T-helper 1 cell (primary cell): ENCODE measurements at places on chromosomes 1 and 21.

DNA sequence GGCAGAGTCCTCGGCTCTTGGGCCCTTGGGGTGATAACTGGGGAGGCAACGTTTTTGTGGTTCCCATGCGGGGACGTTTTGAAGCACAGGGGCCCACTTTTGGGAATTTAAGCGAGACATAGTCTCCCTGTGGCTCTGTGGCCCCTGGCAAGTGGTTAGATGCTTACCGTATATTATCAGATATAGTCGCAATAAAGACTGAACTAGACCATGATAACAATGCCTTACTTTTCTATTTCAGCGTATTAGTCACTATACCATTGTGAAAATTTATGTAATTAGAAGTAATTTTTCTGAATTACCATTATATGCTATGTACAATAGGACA lies 538 bp upstream of the RCAN1 start:
- DNase-seq, result no peak

DNA sequence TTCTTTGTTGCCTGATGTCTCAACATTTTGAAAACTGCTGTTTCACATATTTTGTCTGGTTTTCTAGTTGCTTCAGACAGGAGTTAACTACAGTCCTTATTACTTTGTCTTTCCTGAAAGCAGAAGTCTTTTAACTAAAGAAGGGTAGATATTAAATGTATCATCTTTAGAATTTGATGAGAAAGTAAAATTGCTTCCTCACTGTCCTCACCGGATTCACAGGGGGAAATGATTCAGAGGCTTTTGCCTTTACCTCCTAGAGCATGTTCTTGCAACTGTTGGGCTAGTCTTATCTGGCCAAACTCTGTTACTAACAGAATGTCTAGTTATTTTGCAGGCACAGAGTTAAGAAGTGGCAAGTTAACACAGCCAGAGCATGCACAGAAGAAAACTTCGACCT lies 107.2 kb upstream of the VAV3 start:
- no peak for DNase-seq

DNA sequence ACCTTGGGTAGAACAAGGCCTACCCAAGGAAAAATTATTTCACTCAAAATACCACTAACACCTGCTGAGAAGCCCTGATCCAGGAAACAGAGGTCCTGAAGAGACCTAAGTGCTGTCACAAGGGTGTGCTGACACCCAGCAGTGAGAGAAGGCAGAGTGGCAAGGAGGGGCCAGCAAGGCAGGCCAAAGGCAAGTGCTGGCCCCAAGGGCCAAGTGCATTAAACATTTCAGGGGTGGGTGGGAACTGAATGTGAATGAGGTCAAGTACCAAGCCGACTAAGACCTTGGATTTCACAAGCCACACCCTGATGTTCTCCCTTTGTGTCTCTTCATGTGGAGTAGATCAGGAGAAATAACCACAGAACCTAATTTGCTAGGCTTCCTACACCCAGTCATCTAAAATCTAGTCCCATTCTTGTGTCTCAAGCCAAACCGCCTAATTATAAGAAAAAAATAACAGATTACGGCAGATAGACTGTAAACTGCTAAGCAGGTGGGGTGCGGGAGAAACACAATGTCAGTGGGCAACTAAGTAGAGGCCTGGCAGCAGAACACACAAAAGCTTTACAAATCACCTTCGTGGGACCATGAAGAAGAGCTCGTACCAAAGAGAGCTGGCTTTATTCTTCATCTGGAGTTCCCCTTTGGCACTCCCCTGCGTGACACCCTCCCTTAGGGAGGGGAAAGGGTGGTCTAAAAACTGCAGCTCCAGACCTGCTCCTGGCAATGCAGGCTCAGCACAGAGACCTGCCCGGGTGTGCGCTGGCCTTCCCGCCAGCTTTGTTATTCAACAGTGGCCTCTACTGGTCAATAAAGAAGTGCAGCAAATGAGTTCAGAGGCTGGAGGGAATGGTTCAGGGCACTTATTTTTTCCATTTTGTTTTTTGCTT lies 8.7 kb downstream of the UBE2G2 start:
- no peak for DNase-seq

DNA sequence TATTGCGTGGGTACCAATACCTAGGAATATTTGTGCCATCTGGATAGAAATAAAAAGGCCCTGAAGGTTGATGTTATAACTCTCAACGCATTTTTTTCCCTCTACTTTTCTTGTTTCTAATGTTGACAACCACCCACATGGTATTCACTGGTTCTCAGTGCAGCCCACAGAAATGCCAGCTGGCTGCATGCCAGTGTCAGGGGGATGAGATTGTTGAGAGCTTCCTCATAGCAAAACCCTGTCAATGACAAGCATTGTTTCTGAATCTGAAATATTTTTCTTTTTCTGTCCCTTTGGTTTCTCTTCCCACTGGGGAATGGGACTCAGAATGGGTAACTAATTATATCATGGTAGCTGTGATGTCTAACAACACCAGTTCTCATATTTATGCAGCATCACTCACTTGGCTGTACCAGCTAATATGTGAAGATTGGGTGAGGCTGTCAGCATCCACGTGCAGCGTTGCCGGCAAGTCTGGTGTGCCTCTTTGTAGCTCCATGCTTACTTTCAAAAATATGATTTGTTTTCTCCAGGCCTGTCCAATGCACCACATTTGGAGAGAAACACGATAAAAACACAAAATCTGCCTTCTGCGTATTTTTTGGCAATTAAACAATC lies 284.6 kb downstream of the PTBP2 start:
- DNase-seq, result no peak

GRCh38 chr1:17307329-17307728 lies 668 bp upstream of the PADI4 start:
- DNase-seq, result no peak

DNA sequence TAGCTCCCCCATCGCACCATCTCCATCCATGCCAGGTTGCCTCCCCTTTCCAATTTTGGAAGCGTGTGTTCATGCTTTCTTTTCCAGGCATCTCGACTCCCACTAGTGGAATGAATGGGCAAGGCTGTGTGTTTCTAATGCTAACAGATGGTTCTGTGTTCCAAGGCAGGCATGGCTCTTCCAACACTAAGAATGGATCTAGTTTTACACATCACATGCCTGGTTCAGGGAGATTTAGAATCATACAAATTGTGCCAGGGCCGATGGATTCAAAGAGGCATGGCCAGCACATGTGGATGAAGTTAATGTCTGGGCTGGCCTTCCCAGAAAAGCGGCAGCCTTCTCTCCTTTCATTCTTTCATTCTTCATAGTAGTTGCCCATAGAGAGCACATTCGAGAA lies 438.7 kb downstream of the PRDM2 start:
- DNase-seq, result no peak

- no peak for DNase-seq
These were observed 124.1 kb downstream of the XCL2 start for GRCh38 chr1:168419736-168420135.

- no peak for DNase-seq
These were observed 224.2 kb downstream of the NPHP4 start for GRCh38 chr1:5768014-5768413.

GRCh38 chr1:22111115-22111514 lies 31.8 kb downstream of the WNT4 start:
- no peak for DNase-seq

DNA sequence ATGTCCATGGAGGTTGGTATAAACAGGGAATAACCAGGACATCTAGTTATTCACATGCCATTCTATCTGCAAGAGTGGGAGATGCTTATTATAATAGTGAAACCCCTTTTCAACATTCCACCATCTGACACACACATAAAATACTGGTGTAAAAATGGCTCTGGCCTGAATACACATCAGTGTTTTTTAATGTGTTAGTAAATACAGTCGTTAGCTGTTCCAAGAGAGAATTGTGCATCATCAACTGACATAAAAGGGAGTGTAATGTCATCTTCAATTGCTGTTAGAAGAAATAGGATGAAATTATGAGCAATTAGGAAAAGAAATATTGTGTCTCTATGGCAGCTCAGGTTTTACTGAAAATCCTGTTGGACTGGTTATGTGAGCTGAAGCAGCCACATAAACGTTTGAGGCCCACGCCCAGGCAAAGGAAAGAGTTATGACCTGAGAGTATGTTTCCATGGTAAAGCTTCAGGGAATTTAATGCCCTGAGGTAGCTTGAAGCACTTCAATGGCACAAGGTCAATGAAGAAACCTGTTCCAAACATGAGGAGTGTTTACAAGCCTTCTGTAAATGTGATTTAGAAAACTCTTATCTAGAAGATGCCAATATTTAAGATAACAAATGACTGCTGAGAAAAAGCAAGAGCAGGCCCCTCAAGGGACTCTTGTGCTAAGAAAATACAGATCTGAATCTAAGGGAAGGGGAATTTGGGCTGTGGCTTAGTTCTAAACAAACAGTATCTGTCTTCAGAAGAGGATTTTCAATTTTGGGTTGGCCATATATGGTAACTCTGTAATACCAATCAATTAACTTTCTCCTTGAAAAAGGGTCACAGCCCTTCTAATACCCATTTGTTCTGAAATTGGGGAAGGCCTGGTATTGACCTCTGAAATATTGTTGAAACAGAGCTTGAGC lies 384.3 kb downstream of the SEC16B start:
- no peak for DNase-seq

DNA sequence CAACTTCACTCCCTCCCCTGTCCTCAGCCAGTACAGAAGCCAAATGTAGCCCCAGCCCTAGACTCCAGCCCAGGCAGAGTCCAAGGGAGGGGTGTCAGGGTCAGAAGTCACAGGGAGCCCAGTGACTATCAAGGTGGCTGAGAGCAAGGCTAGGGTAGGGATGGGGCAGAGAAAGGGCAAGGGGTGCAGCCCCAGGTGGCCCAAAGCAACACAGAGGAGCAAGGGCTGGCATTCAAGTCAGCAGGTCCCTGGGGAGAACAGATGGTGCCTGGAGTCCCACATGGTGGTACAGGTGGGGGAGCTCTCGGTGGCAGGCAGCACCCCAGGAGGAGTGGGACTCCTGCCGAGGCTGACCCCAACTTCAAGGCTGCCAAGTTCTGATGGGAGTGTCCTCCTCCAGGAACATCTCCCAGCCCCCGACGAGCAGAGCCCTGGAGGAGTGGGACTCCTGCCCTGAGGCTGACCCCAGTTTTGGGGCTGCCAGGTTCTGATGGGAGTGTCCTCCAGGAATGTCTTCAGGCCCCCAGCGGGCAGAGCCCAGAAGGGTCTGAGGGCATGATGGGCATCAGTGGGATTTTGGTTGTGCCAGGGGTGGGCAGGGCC lies 3.7 kb upstream of the DVL1 start:
- DNase-seq, result no peak

DNA sequence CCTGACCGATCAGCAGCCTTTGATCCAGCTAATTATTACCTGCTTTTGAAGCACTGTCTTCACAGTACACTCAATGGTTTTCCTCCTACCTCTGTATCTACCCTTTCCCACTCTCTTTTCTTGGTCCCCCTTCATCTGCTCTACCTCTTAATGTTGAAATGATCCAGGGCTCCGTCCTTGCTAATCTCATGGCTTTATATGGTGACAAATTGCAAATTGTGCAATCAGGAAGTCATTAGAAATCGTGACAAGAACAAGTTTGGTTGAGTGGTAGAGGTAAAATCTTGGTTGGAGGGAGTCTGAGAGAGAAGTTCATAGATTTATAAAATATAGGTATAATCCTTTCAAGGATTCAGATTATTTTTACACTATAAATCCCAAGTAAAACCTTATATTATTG lies 9.6 kb upstream of the CYB5R1 start:
- no peak for DNase-seq

DNA sequence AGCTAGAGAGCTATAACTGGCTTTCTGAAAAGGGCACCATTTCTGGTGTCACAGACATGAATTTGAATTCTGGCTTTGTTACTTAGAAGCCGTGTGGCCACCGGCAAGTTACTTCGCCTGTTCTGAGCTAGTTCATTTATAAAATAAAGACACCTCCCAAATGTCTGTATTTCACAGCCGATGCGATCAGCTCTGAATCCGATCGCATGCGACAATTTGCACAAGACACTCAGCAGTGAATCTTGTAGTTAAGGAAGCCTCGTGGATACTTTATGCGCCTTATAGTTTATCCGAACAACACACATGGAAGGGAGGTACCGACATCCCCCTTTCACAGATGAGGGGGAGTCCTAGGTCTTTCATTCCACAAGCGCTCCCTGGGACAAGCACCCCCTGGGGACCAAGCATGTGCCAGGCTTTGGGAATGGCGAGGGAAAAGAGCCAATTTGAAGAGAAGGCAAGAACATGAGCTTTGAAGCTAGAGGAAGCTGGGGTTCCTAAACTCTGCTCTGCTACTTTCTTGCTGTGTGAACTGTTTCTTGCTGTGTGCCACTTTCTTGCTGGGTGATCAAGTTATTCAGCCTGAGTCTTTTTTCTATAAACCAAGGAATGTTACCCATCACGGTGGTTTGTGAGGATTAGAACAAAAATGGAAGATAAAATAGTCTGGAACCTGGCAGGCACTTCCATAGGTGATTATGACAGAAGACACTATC lies 3.9 kb downstream of the ID3 start:
- no peak for DNase-seq

GRCh38 chr1:212979340-212980122 lies 29.2 kb downstream of the VASH2 start:
- DNase-seq, result no peak

- DNase-seq, result no peak
These were observed 29.6 kb downstream of the CLIC6 start for GRCh38 chr21:34698270-34699015.

DNA sequence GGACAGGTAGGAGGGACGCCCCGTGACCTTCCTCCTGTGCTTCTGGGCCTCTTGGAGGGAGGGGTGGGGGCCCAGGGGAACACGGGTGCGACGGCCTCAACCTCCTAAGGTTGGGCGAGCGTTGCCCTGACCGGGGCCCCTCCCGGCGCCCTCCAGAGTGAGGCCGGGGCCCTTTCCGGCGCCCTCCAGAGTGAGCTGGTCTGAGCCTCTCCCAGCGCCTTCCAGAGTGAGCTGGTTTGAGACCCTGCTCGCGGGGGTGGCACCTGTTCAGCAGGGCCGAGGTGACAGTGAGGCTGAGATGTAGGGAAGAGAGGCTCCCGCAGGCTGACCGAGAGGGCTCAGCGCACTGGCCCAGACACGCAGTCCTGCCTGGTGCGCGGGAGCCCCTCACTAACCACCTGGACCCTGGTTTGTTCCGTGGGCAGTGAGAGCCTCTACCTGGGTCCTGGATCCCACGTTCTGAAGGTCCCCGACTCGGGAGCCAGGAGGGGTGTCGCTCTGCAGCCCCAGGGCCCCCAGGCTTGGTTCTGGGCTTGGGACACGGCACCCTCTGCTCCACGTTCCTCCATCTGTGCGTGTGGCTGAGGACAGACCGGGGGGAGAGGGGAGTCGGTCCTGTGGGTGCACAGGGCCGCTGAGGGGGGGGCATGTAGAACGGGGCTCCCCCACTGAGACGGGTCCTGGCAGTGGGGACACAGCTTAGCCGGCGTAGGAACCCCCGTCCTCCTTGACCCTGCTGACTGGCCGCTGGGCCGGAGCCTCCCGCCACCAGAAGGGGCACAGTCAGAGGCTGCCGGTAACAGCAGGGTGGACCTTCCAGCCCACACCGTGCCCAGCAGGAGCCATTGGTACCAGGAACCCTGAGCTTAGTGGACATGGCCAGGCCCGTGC lies 1.4 kb downstream of the COL6A1 start:
- peak; percentile 6 for DNase-seq
